ENCODE measurements at places on chromosomes 1 and 21. TPM values are rescaled to one million over a fixed set of nuclear protein-coding genes. Genes with fewer than 3 reads are reported as not detected.

Gene PRAMEF17
- total RNA-seq, result not detected

Gene S1PR1
- total RNA-seq, result 35.5 TPM

Gene HSPB7
- 22.1 TPM for total RNA-seq

Gene FCAMR
- not detected for total RNA-seq

Gene RPAP2
- 19.3 TPM for total RNA-seq

Gene ITGB2
- 185 TPM for total RNA-seq
